A549 treated with Mapracorat at 1 μM for 4 hours (cell line): ENCODE measurements at places on chromosomes 2 and 18. TPM values are rescaled to one million over a fixed set of nuclear protein-coding genes. Genes with fewer than 3 reads are reported as not detected.

Gene RND3
- 46.2 to 54.1 TPM (median 52.1 TPM) in 5 replicates for total RNA-seq

Gene RAX
- total RNA-seq = not detected in 5 replicates

Gene MYO5B
- total RNA-seq = 7.8 to 10.5 TPM (median 9.4 TPM) in 5 replicates

Gene SULT1C4
- total RNA-seq = not detected in 5 replicates

Gene BCL11A
- total RNA-seq = 0.02 to 0.52 TPM (median 0.05 TPM) in 5 replicates

Gene SFT2D3
- 4.4 to 7.1 TPM (median 5.9 TPM) in 5 replicates for total RNA-seq

Gene ALPP
- total RNA-seq = 5.1 to 7.2 TPM (median 6.8 TPM) in 5 replicates

Gene AQP12A
- not detected in 5 replicates for total RNA-seq

Gene B3GNT7
- total RNA-seq = 1.8 to 2.8 TPM (median 2.4 TPM) in 5 replicates

Gene SERPINB7
- total RNA-seq = 1.7 to 2.5 TPM (median 2.3 TPM) in 5 replicates

Gene ARPC2
- 295 to 304 TPM (median 298 TPM) in 5 replicates for total RNA-seq

Gene LIMS4
- 0.12 to 0.75 TPM (median 0.57 TPM) in 5 replicates for total RNA-seq

Gene LAMA3
- 43.8 to 64.9 TPM (median 60.1 TPM) in 5 replicates for total RNA-seq

Gene TUBA3D
- 3.8 to 11.1 TPM (median 5.4 TPM) in 5 replicates for total RNA-seq

Gene FEZ2
- 39.3 to 59.1 TPM (median 40.7 TPM) in 5 replicates for total RNA-seq

Gene PJVK
- total RNA-seq = 0.82 to 1.4 TPM (median 0.88 TPM) in 5 replicates

Gene IL1RN
- total RNA-seq = 0.13 to 0.53 TPM (median 0.37 TPM) in 5 replicates

Gene FIGN
- 2.0 to 2.4 TPM (median 2.3 TPM) in 5 replicates for total RNA-seq

Gene RGPD4
- total RNA-seq = 0.04 to 0.07 TPM (median 0.06 TPM) in 4 of 5 replicates, not detected in the other

Gene TNFRSF11A
- total RNA-seq = 4.8 to 9.7 TPM (median 8.3 TPM) in 5 replicates

Gene GKN1
- total RNA-seq = 0.30 to 1.00 TPM (median 0.56 TPM) in 5 replicates

Gene CHRNG
- not detected in 5 replicates for total RNA-seq

Gene HDAC4
- 5.3 to 9.4 TPM (median 7.5 TPM) in 5 replicates for total RNA-seq

Gene CBLN2
- 0.05 to 0.42 TPM (median 0.07 TPM) in 5 replicates for total RNA-seq

Gene ADD2
- total RNA-seq = 21.3 to 27.6 TPM (median 27.3 TPM) in 5 replicates

Gene C2orf15
- total RNA-seq = 0.43 to 1.0 TPM (median 0.81 TPM) in 5 replicates

Gene L3MBTL4
- total RNA-seq = not detected in 5 replicates

Gene DCDC2C
- 0.24 to 0.57 TPM (median 0.38 TPM) in 3 of 5 replicates, not detected in the others for total RNA-seq

Gene SIX2
- total RNA-seq = 0.96 to 1.4 TPM (median 1.2 TPM) in 5 replicates

Gene MC5R
- not detected in 5 replicates for total RNA-seq

Gene ZRANB3
- 4.0 to 6.6 TPM (median 5.6 TPM) in 5 replicates for total RNA-seq

Gene RIF1
- 13.9 to 22.4 TPM (median 19.2 TPM) in 5 replicates for total RNA-seq

Gene CHRND
- not detected in 5 replicates for total RNA-seq

Gene ACTG2
- 0.18 to 0.56 TPM (median 0.29 TPM) in 5 replicates for total RNA-seq

Gene EML6
- total RNA-seq = 1.1 to 3.1 TPM (median 1.5 TPM) in 5 replicates

Gene IL1F10
- not detected in 5 replicates for total RNA-seq

Gene SPAG16
- 10.3 to 13.8 TPM (median 12.2 TPM) in 5 replicates for total RNA-seq

Gene AP1S3
- 27.1 to 42.2 TPM (median 34.3 TPM) in 5 replicates for total RNA-seq

Gene TEX44
- not detected in 5 replicates for total RNA-seq

Gene CRYGD
- not detected in 5 replicates for total RNA-seq

Gene NOSTRIN
- total RNA-seq = 1.8 to 3.1 TPM (median 2.2 TPM) in 5 replicates

Gene ABCG8
- not detected in 5 replicates for total RNA-seq

Gene ONECUT2
- 0.20 to 0.75 TPM (median 0.33 TPM) in 5 replicates for total RNA-seq

Gene SP5
- 0.06 TPM in 1 of 5 replicates, not detected in the others for total RNA-seq

Gene MATN3
- total RNA-seq = 10.6 to 17.7 TPM (median 15.6 TPM) in 5 replicates

Gene LCT
- 0.05 to 0.06 TPM in 2 of 5 replicates, not detected in the others for total RNA-seq

Gene GCG
- total RNA-seq = not detected in 5 replicates

Gene CHMP3
- 120 to 135 TPM (median 128 TPM) in 5 replicates for total RNA-seq

Gene RESP18
- total RNA-seq = not detected in 5 replicates

Gene TMEM127
- 34.0 to 45.8 TPM (median 43.1 TPM) in 5 replicates for total RNA-seq

Gene RUFY4
- not detected in 5 replicates for total RNA-seq

Gene CNTNAP5
- total RNA-seq = not detected in 5 replicates

Gene SCN7A
- total RNA-seq = not detected in 5 replicates

Gene SMAD4
- 45.5 to 62.4 TPM (median 54.5 TPM) in 5 replicates for total RNA-seq

Gene EMX1
- 0.07 to 0.54 TPM (median 0.10 TPM) in 4 of 5 replicates, not detected in the other for total RNA-seq

Gene IL18R1
- total RNA-seq = 1.0 to 1.5 TPM (median 1.3 TPM) in 5 replicates

Gene ELOA2
- not detected in 5 replicates for total RNA-seq

Gene SMPD4
- total RNA-seq = 64.7 to 81.5 TPM (median 79.4 TPM) in 5 replicates

Gene CD207
- total RNA-seq = not detected in 5 replicates
